ENCODE measurements at places on chromosomes 16 and 17.

- DNase-seq, result no peak
Observed at GRCh38 chr16:82792693-82793092, 165.9 kb downstream of the CDH13 start.

DNA sequence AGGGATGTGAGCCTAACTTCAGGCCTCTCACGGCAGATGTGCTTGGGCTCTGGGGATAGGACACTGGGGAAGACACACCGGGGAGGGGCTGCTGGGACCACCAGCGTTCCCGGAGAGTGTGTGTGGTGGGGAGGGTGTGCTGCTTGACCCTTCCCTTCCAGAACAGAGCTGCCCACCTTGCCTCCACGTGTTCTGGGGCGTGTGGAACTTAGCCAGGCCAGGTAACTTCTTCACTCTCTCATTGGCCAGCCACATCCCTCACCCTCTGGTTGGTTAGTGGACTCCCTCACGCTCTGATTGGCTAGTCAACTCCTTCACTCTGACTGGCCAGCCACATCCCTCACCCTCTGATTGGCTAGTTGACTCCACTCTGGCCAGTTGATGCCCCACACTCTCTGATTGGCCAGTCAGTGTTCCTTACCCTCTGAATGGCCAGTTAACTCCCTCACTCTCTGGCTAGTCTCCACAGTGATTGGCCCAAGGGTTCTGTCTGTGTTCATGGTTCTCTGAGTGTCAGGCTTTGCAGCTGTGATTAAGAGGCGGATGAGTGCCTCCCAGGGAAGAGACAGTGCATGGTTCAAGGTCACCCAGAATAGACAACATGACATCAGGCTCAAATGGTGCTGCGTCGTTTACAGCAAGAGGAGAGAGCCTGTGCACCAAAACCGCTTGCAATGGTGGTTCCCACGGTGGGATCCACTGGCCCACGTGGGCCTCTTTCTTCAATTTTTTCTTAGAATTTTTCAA lies 10.0 kb downstream of the TMEM235 start:
- peak; percentile 73 for DNase-seq

DNA sequence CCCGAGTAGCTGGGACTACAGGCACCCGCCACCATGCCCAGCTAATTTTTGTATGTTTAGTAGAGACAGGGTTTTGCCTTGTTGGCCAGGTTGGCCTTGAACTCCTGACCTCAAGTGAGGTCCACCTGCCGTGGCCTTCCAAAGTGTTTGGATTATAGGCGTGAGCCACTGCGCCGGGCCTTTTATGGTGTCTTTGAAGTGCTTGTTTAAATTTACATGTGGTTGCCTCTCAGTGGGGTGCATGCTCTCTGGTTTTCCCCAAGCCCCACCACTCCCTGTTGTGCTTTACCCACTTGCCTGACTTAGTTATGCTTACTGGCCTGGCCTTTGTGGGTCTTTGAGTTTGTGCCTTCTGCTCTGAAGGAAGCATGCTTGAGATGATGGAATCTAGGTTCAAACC lies 132.0 kb downstream of the PRKCB start:
- no peak for DNase-seq

DNA sequence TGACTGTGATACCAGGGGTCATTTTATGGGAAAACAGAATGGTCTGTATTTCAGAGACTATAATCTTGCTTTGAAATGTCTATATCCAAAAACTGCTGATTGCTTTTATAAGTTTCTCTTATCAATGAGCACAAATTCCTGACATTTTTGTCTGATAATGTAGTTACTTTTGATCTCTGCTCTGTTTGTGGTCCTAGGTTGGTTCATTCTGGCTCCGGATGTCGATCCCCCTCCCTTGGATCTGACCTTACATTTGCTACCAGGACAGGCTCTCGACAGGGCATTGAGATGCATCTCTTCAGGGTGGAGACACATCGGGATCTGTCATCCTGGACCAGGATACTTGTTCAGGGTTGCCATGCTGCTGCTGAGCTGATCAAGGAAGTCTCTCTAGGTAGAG lies 27.3 kb upstream of the VPS4A start:
- DNase-seq, result no peak

DNA sequence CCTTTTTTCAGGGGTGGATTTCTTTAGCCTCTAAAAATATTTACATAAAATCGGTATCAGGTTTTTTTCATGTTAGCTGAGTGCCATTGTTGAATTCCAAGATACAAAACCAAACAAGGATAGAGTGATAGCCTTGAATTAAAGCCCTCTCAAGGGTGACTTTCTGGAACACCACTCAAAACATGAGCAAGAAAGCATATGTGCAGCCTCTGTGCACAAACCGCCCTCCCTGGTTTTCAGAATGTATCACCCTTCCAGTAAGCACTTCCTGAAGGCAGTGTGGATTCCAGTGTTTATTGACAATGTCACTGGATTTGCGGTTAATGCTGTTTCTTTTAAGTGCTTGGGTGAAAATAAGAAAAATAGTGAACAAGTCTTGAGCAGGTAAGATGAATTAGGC lies 597.7 kb downstream of the TMEM114 start:
- DNase-seq, result no peak

DNA sequence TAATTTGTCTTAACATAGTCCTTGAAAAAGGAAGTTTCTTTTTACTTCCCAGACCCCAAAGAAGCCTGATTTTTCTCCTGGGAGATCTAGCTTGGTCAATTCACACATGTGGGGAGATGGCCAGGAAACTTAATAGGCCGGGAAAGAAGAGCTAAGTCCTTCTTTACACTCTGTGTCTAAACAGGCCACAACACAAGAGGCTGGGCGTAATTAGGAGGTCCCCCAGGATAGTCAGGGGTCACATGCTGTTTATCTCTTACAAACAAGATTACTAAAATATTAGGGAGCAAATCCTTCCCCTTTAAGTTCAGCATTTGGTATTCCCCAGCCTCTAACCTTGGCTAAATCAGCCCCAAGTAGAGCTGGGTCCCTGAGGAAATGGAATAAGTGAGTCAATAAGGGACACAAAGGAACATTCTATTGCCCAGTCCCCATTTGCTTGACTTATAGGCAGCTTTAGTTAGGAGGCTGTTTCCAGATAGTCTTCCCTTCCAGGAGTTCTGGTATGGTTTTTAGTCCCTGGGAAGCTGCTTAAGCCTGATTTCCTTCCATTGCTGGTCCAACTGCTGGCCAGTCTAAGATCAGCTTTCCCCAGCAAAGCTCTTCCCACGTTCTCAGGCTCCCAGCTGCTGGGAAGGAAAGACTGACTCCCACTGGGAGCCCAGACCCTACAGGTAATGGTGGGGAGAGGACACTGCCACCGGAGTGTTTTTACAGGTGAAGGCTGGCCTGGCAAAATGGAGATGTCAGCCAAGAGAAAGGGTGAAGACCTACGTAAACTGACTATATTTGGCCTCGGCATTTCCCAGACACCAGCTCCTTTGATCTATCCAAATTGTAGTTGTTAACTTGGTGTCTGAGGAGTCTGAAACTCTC lies 14.1 kb upstream of the HOXB9 start:
- DNase-seq, result no peak

DNA sequence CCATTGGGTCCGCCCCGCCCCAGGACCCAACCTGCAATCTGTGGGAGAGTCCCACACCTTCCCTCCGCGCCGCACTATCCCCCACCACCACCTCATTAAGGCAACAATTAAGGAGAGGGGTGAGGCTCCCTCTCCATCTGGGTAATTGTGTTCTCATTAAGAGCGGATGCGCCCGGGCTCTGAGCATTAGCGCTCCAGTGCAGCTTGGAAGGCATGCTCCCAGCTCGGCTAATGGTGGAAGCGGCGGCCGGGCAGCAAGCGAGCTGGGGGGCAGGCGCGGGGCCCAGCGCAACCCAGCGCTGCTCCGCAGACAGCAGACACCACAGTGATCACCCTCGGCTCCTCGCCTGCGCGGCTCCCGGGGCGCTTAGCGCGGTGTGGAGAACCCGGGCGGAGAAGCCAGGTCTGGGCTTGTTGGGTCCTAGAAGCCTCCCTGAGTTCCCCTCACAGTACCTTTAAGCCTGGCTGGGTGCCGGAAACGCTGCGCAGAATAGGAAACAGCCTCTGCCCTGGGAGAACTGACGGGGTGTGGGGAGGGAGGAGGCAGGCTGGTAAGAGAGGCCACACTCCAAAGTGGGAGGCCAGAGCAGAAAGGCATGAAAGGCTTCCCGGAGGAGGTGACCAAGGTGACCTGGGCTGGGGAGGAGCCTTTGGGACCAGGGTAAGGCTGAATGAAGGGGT lies 6.4 kb downstream of the CBLN1 start:
- no peak for DNase-seq

DNA sequence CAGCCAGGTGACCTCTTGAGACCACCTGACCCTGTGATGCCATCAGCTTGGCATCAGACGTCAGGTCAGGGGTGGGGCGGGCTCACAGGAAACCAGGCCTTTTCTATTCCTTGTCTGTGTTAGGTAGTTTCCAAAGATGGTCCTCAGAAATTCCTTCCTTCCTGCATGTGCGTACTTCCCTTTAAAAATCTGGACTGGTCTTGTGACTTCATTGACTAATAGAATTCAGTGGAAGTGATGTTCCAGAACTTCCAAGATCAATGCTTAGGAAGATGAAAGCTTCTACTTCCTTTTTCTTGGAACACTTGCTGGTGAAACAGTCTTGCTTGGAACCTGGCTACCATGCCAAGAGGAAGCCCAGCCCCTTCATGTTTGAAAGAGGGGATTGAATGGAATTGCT lies 10.0 kb upstream of the N4BP1 start:
- DNase-seq, result no peak

DNA sequence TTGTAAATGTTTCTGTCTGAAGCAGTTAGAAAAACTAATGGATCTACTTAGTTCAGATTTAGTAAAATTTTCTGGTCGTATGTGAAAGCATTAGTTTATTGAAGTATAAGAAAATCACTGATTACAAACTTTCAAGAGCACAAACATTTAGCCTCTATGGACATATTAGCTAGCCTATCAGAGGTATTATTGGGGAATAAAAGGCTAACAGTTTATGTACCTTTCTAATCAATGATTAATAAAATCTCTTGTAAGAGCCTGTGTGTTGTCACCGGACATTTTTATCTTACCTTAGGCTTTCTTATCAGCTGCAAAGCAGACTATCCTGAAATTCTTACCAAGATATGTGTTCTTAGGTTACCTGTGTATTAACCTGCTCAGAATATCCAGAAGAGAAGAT lies 21.2 kb downstream of the ZPBP2 start:
- DNase-seq, result no peak

GRCh38 chr16:50741225-50741780 lies 583 bp upstream of the CYLD start:
- DNase-seq, result no peak

GRCh38 chr16:66308096-66308495 lies 58.4 kb upstream of the CDH5 start:
- no peak for DNase-seq

GRCh38 chr17:65121916-65122806 lies 15.0 kb upstream of the RGS9 start:
- DNase-seq, result no peak

DNA sequence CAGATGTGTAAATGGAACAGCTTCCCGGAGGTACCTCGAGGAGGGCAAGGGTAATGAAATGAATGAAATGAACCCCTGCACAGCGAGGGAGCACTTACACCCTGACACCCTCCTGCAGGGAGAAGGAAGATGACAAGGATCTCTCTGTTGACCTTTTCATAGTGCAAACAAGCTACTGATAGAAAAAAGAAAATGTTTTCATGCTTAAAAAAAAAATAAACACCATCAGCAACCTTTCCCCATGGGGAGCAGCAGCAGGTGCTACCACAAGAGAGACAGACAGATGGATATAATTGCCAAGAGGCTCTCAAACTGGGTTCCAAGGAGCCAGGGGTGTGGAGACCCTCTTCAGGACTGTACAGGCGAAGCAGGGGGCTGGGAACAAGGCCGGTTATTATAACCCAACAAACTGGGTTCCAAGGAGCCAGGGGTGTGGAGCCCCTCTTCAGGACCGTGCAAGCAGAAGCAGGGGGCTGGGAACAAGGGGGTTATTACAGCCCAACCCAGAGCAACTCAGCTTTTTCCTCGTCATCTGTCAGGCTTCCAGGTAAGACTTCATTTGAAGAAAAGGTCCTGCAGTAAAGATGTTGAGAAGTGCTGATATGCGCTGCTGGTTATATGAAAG lies 718 bp upstream of the RPH3AL start:
- DNase-seq, result no peak

- DNase-seq, result no peak
Observed at GRCh38 chr17:65662196-65662595, 100.7 kb upstream of the AXIN2 start.

DNA sequence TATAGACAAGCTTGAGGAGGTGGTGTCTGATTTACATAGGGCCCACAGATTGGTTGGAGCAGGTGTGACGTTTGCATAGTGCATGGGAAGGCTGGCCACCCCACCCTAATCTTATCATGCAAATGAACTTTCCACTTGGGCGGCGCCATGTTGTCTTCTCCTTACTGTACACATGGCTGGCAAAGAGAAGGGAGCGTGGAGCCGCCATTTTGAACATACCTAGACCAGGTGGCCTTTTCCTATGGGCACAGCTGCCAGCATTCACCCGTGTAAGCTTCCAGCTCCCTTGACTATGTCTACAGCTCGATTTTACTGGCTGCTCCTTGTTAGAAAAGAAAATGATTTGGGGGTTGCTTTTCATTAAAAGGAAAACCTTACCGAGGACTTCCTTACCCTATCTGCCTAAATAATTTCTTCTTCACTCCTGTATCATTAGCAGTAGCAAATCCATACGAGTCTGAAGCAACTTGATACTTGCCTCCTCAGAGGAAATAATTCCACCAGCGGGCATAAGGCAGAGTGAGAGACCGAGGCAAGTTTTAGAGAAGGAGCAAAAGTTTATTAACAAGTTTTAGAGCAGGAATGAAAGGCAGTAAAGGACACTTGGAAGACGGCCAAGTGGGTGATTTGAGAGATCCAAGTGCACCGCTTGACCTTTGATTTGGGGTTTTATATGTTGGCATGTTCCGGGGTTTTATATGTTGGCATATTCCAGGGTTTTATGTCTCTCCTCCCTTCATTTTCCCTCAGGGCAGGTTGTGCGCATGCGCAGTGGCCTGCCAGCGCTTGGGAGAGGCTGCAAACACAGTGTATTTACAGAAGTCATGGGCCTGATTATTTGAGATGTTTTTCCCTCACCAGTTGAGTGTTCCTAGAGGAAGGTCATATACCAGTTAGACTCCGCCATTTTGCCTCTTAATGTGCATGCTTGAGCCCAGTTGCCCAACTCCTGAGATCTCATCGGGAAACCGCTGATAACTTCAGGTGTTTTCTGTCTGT lies 65.7 kb downstream of the MARF1 start:
- no peak for DNase-seq

DNA sequence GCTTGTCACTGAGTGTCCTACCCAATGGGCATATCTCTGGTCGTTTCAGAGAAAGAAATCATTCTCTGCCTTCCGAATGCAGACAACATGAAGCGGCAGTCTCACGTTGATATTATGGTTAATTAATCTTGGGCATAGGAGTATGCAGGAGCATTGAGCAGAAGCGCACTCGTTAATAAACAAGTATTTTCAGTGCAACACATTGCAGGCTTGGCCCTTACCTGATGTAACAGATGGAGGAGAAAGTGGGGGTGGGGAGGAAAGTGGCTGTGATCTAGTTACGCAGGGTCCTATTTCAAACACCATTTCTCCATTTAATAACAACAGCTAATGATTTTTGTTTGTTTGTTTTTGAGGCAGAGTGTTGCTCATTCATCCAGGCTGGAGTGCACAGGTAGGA lies 414.0 kb upstream of the RBFOX1 start:
- DNase-seq, result peak; percentile 15

GRCh38 chr17:20262226-20263114 lies 204.9 kb downstream of the LGALS9B start:
- DNase-seq, result no peak

GRCh38 chr16:9846362-9847099 lies 335.7 kb downstream of the GRIN2A start:
- no peak for DNase-seq
